ENCODE measurements at places on chromosomes 2 and 18. TPM values are rescaled to one million over a fixed set of nuclear protein-coding genes. Genes with fewer than 3 reads are reported as not detected.

GRCh38 chr2:3355951-3356569 lies 21.6 kb downstream of the EIPR1 start:
- no peak overlapping the region for H3K4me3 ChIP-seq
- H3K36me3 ChIP-seq, result peaks cover 30% of the 10 kb centered on the region
- no peaks in the 10 kb centered on the region for H3K4me1 ChIP-seq
- no peaks in the 10 kb centered on the region for H3K27me3 ChIP-seq
- H3K27ac ChIP-seq, result no peak overlapping the region

DNA sequence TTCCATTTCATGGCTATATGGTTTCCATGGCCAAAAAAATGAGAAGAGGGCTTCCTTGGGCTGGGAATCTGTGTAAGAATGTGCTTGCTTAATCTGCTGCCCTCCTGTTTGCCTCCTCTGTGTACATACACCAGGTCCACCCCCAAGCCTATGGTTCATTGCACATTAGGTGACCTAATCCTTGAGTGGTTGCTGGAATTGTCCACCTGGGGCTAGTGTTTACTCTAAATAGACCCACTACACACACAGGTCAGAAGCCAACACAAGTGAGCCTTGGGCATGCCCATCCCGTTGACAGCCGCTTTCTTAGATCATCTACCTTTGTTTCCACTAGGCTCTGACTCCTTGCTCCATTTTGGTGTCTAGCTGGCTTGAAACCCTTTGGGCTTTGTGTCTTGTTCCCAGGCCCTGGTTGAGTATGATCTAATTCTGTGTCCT lies 59.2 kb upstream of the ATL2 start:
- no peak for DNase-seq
- H3K4me3 ChIP-seq, result no peak overlapping the region
- H3K4me1 ChIP-seq, result no peaks in the 10 kb centered on the region
- H3K27ac ChIP-seq, result no peak overlapping the region

DNA sequence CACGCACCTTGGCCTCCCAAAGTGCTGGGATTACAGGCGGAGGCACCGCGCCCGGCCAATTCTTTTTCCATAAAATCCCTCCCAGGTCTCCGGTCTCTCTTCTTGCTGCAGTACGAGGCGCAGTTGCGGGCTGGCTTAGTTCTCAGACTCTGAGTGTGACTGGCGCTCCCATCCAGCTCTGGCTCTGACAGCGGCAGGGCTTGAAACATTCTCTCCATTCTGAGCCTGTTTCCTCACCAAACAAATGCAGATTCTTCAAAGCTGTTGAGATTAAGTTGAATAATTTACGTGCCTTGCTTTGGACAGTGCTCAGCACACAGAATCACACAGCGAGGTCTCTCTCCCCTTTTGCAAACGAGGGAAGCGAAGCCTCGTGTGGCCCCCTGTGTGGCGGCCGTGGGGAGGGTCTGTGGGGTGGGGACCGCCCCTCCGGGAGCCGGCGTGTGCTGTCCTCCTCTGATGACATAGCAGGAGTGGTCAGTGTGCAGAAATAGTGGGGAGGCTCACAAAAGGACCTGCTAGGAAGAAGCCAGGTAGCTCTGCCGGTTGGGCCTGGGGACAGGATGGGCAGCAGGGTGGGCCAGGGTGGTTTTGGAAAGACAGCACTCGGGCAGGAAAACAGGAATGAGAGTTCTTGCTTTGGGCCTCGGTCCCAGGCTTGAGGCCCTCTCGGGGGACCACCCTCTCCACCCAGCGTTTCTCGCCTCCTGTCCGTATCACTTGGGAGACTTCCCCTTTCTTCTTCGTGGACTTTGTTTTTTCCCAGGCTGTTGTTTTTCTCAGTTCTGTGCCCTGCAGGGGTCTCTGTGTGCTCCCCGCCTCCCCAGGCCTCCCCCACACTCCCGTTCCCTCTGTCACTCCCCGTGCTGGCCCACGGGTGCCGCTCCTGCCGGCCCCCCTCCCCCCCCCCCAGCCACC lies 75.0 kb downstream of the KCNG2 start:
- no peak for DNase-seq
- no peaks in the 10 kb centered on the region for H3K27me3 ChIP-seq
- no peaks in the 10 kb centered on the region for H3K36me3 ChIP-seq
- H3K27ac ChIP-seq, result no peak overlapping the region
- H3K4me1 ChIP-seq, result no peaks in the 10 kb centered on the region

- H3K27me3 ChIP-seq, result no peaks in the 10 kb centered on the region
- H3K36me3 ChIP-seq, result no peaks in the 10 kb centered on the region
- no peak for DNase-seq
- no peak overlapping the region for H3K4me3 ChIP-seq
These were observed 216.4 kb downstream of the AGAP1 start for GRCh38 chr2:235709969-235710879.

DNA sequence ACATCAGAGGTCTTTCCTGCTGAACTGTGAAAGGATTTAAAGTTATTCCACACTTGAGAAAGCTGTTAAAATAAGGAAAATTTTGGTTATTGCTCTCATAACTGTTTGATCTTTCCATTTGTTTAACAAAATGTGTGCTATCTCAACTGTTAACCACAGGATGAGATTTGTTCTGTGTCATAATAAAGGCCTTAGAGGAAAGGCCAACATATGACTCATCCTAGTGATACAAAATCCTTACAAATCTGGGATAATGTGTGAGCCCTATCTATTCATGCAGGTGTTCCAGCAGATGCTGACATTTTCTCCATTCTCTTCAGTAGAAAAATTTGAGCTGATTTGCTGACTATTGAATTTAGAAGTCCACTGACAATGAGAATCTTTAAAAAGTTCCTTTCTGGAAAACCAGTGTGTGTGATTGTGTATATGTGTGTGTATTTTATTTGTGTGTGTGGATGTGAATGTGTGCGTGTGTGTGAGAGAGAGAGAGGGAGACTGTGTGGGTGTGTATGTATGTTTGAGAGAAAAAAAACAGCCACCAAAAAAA lies 1111.9 kb upstream of the GYPC start:
- no peaks in the 10 kb centered on the region for H3K27me3 ChIP-seq
- no peak for DNase-seq
- no peak overlapping the region for H3K4me3 ChIP-seq
- H3K27ac ChIP-seq, result no peak overlapping the region
- H3K36me3 ChIP-seq, result no peaks in the 10 kb centered on the region
- no peaks in the 10 kb centered on the region for H3K4me1 ChIP-seq

- H3K27ac ChIP-seq, result no peak overlapping the region
- peaks cover 8% of the 10 kb centered on the region for H3K4me1 ChIP-seq
- peaks cover 11% of the 10 kb centered on the region for H3K36me3 ChIP-seq
- H3K4me3 ChIP-seq, result no peak overlapping the region
- no peaks in the 10 kb centered on the region for H3K27me3 ChIP-seq
These were observed 91.8 kb downstream of the MAP4K4 start for GRCh38 chr2:101788995-101789970.

GRCh38 chr2:30688956-30689401 lies 118.3 kb downstream of the CAPN13 start:
- H3K36me3 ChIP-seq, result no peaks in the 10 kb centered on the region
- DNase-seq, result no peak
- H3K4me3 ChIP-seq, result no peak overlapping the region
- H3K27me3 ChIP-seq, result no peaks in the 10 kb centered on the region
- no peak overlapping the region for H3K27ac ChIP-seq

- H3K4me3 ChIP-seq, result no peak overlapping the region
- H3K27me3 ChIP-seq, result no peaks in the 10 kb centered on the region
- peaks cover 9% of the 10 kb centered on the region for H3K4me1 ChIP-seq
- H3K27ac ChIP-seq, result no peak overlapping the region
- no peaks in the 10 kb centered on the region for H3K36me3 ChIP-seq
These were observed 52.1 kb upstream of the ANKRD62 start for GRCh38 chr18:12041561-12041960.

GPR75 gene
- total RNA-seq, result 5.1 TPM

DNA sequence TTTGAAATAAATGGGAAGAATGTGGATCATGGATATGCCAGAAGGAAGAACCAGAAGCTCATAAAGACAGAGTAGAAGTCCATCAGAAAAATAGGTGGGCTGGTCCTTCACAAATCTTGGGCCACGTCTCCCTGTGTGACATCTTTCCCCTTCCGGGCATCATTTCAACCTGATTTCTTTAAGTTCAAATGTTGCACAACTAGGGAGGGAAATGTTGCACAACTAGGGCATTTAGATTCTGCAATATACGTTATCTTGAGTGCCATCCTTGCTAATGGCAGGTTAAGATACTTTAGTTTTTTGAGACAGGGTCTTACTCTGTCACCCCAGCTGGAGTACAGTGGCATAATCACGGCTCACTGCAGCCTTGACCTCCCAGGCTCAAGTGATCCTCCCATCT lies 129.6 kb downstream of the CERS6 start:
- no peaks in the 10 kb centered on the region for H3K27me3 ChIP-seq
- no peak for DNase-seq
- peaks cover 8% of the 10 kb centered on the region for H3K4me1 ChIP-seq
- no peak overlapping the region for H3K4me3 ChIP-seq
- no peak overlapping the region for H3K27ac ChIP-seq
- H3K36me3 ChIP-seq, result no peaks in the 10 kb centered on the region
